Activated gamma-delta T cell (primary cell): ENCODE measurements at places on chromosomes 4 and X.

DNA sequence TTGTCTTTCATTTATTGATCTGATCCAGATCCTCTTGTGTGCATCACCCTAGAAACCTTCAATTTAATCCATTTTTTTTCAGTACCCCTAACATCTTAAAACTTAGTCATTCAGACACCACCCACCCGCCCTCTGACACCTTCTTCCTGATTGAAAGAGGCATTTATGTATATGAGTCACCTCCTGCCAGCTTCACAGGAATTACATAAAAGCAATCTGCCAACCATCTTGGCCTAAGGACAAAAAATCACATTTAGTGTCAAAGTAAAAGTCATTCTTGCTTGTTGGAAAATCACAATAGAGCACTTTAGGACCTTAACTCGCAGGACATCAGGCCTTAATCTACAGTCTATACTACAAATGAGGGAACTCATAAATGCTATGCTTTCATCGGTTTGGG is 52.1 kb downstream of the NDST3 start:
- DNase-seq: no peak

DNA sequence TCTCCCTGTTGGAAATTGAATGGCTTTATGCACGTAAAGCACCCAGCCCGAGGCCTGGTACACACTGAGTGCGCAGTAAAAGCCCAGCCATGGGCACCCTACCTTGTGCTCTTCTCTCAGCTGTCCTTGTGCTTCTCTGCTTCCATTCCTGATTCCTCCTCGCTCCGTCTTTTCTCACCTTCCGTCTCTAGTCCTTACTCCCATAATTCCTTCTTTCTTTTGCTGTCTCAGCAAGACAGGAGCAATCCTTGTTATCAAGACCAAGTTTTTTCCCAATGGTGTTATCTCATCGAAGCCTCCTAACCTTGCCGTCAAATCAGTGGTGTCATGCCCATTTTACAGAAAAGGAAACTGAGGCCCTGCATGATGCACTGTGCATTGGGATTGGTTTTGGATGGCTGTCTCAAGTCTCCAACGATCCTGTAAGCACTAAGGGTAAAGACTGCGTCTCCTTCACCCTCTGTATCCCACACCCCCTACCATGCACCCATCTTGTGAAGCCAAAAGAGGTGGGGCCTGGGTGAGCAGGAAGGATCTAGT is 30.1 kb downstream of the CYTL1 start:
- DNase-seq: no peak

- peak; percentile 57 for DNase-seq
Observed at GRCh38 chrX:136909119-136909705, 28.7 kb upstream of the RBMX start.

DNA sequence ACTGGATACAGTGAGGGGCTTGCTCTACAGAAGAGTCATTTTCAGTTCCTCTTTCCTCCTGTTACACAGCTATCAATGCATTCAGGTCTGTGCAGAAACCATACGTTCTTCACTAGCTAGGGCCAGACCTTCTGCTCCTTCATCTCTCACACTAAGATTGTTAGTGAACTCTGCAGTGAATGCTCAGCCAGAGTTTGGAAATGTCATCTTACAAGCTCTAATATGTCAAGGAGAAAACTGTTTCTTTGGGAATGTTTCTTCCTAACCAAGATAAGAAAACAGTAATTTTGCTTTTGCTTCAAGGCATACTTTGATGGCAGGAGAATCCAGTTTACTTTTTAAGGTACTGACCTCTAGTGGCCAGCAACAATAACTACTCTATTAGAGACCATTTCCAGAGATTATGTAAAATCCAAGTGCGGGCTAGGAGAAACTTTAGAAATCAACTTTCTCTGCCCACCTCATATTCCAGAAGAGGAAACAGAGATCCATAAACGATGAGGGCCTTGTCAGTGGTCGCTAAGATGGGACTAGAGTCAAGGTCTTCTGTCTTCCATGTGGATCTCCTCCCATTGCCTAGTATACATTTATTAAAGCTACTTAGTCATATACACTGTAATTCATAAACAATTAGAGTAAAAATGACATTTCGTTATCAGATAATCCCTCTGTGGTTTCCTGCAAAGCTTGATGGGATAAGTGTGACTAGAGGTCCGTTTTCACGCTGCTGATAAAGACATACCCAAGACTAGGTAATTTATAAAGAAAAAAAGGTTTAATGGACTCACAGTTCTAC is 12.1 kb upstream of the CC2D2A start:
- no peak for DNase-seq

DNA sequence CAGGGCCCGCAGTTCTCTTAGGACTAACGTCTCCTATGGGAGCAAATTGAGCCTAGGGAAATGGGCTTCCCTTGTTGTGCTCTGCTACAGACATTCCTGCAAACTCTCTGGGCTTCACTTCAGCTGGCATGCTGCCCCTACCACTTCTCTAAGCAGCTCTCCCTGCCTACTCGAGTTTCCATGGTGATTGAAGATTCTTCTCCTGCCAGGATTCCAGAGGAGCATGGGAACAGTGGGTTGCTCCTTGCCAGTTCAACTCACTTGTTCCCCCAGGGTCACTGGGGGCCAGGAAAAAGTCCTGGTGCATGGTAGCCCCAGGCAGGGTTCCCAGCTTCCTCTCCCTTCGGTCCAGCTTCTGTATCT is 21.1 kb upstream of the WDR17 start:
- no peak for DNase-seq

GRCh38 chr4:81410680-81411079 is 61.0 kb downstream of the RASGEF1B start:
- no peak for DNase-seq

DNA sequence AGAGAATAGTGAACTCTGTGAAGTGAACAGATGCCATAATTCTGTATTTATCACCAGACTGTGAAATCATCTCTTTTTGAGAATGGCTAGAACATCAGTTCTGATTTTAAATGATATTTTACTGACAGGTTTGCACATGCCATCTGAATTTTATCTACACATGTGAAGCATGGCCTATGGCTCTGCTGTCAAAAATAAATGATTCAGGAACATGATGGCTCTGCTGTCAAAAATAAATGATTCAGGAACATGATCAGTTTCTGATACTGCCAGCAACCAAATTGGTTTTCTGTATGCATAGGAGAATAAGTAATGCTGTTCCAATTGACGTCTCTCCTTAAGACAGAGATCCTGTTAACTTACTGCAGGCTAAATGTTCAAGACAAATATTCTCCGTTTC is 70.6 kb upstream of the TLL1 start:
- no peak for DNase-seq
